ENCODE measurements at places on chromosomes 3 and 15.

DNA sequence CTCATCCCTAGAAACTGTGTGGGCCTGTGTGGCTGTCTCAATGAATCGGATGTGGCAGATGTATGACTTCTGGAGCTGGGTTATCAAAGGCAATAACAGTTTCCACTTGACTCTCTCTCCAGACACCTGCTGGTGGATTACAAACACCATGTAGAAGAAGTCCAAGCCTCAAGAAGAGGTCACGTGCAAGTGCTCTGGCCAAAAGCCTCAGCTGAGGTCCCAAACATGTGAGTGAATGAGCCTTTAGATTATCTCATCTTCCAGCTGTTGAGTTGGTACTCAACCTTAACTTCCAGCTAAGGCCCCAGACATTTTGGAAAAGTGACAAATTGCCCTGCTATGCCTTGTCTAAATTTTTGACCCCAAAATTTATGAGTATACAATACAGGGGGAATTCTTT lies 42.7 kb upstream of the IL12A start:
- no peak for DNase-seq

DNA sequence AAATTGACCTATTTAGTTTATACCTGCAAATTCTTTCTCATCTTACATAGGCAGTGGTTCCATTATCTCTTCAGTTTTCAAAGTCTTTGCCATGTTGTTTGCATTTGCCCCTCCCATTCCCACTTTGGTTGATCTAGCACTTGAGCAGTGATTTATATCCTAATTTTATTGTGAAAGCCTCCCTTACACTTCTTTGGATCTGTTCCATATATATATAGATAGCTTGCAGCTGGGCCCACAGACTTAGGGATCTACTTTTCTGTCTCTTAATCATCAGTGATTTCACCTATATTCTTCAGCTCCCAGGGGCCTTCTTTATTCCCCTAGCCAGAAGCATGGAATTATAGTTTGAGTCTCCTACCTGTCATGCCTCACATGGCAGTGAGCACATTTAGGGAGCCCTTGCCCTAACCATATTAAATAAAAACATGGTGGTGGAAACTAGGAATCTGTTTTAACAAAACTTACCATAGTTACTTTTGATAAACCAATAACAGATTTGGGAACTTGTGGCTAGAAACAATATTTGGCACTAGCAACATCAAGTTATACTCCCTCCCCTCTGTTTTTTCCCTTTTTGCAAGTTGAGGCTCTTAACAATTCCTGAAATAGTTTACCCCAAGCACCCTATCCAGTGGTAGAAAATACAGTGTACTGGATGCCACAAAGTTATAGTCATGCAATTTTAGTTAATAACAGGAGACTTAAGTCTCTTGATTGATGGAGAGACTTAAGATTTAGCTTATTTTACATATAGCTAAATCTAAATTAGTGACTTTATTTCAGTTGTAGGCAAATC lies 41.7 kb downstream of the ARIH1 start:
- no peak for DNase-seq

GRCh38 chr15:44102675-44103254 lies 92.3 kb downstream of the FRMD5 start:
- DNase-seq, result no peak

- no peak for DNase-seq
Observed at GRCh38 chr3:38519651-38520050, 23.5 kb downstream of the EXOG start.

- DNase-seq, result no peak
Observed at GRCh38 chr3:94440767-94441493, 378.1 kb downstream of the NSUN3 start.

DNA sequence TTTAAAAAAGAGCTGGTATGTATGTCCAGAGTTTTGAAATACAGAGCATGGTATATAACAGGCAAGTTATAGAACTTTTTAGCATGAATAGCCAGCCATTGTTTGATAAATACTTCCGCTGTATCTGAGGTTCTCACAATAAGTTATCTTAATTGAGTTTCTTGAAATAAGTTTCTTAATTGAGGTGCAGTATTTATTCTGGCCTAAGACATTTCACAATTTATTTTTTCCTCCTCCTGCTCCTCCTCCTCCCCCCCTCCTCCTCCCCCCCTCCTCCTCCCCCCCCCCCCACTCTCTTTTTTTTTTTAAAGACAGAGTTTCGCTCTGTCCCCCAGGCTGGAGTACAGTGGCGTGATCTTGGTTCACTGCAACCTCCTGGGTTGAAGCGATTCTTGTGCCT lies 83.4 kb downstream of the VPS8 start:
- DNase-seq, result no peak

GRCh38 chr3:190064112-190064511 lies 56.6 kb downstream of the P3H2 start:
- no peak for DNase-seq

- DNase-seq, result no peak
Observed at GRCh38 chr3:156649681-156650080, 24.7 kb upstream of the TIPARP start.

- DNase-seq, result no peak
Observed at GRCh38 chr3:5022187-5022965, 43.1 kb downstream of the BHLHE40 start.

DNA sequence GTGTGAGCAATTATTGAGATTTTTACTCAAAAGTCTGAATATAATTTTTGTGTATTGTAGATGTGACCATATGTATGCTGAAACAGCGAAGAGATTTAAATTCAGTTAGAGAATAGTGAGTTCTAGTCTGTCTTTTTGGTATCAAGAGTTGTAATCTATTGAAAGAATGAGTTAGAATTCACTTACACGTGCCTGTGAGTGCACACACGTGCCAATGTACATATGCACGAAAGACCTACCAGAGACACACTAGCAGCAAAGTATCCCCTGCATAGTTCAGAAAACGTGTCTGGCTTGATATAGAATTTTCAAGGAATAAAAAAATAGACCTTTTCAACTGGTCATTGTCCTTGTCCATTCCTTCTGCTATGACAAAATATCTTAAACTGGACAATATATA lies 64.8 kb upstream of the BHLHE40 start:
- DNase-seq, result no peak
